SW 1271 (cell line): ENCODE measurements at places on chromosomes 4 and X.
A peak's percentile ranks its signal among the peaks of the same experiment; 100 is the strongest.

DNA sequence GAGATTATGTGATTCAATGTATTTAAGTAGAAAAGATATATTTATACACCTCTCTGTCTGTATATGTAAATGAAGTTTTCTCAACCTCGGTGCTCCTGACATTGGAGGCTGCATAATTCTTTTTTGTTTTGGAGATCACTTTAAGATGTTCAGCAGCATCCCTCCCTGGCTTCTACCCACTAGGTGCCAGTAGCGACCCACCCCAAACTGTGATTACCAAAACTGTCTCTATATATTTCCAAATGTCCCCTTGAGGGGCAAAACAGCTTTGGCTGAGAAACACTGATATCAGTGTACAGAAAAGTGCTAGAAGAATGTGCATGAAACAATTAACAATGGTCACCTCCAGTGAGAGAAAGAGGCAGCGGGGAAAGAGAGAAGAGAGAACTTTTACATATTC is 51.2 kb downstream of the DCX start:
- DNase-seq = no peak

DNA sequence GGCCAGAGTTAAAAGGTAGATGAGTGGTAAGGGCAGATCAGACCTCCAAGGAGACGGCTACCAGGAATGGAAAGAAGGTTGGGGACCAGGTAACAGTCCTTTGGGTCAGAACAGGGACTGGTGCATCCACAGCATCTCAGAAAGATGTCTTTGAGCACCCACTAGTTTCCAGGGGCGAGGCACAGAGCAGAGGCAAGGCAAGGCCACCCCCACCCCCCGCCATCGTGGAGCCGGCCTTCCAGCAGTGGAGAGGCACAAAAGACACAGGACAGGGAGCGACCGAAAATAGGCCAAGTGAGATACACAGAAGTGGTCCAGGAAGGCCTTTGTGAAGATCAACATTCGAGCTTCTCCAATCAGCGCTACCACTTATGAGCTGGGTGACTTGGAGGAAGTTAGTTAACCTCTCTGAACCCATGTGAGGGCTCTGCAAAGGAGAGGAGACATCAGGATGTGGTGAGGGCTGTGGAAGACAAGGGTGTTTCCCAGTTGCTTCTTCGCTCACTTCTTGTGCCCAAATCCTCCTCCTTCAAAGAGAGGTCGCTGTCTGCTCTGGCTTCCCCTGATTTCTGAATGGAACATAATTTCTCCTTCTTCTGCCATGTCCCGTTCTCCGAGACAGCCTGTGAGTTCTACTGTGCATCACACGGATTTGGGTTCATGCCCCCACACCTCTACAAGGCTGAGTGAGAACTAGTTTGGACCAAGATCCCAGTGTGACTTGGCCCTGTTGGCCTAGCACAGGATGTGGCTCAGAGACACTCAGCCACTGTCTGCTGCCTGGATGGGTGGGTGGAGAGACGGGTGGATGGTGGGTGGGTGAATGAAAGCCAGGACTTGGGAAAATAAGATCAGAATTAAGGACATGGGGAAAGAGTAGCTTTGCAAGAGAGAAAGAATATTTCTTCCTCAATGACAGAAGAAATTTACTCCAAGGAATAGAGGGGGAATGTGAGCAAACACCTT is 16.7 kb upstream of the MSX1 start:
- no peak for DNase-seq

DNA sequence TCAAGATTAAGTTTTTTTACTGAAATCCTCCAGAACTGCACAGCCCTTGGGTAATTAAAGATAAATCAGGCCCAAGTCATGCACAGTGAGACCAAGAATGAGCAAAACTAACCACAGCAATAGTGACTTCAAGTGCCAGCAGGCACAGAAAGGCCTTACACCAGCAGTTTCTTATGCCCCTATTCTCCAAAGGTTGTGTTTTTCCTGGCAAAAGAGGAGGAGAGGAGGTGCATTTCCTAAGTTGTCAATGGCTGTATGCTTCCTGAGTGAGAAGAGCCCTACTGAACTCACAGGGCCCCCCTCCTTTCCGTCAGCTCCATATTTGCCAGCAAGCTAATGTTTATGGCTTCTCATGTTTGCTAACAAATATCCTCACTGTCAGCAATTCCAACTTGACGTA is 418.7 kb upstream of the INTU start:
- no peak for DNase-seq

- DNase-seq = no peak
Measured at GRCh38 chrX:71236836-71237235, 13.8 kb downstream of the GJB1 start.

DNA sequence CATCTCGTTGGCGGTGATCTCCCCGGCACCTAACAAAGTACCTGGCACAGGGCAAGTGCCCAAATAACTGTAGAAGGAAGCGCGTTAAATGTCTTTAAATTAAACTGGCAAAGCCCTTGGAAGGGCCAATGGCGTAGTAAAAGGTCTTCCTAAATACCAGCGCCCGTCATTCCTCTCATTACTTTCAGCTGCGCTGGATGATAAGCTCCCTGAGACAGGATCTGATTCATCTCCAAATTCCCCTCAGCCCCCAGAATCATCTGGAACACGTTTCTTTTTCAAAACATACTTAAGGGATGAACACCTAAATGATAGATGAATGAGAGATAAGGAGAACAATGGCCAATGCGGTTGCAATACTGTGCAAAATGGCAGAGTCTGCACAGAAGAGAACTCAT is 95.1 kb downstream of the AFAP1 start:
- peak; percentile 74 for DNase-seq

DNA sequence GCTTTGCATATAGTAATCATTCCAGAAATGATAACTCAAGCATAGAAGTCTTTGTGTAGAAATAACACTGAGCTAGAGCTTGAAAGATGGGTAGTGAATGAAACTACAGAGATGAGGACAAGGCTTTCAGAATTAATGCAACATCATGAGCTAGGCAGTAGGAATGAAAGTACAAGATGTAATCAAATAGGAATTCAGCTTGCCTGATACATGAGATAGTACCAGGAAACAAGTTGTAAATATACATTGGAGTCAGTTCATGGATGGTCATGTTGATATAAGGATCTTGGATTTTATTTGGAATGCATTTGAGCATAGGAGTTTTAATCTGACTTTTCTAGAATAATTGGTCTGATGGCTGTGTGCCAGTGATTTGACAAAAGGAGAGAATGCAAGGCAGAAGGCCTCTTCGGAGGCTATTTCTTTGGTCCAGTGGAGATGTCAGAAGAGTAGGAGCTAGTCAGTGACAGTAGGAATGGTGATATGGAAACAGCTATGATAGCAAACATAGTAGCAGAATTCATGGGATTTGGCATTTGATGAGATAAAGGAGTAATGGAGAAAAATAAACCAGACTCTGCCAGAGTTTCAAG is 206.4 kb upstream of the PACRGL start:
- no peak for DNase-seq

- no peak for DNase-seq
Measured at GRCh38 chr4:151809716-151810115, 48.9 kb upstream of the GATB start.

DNA sequence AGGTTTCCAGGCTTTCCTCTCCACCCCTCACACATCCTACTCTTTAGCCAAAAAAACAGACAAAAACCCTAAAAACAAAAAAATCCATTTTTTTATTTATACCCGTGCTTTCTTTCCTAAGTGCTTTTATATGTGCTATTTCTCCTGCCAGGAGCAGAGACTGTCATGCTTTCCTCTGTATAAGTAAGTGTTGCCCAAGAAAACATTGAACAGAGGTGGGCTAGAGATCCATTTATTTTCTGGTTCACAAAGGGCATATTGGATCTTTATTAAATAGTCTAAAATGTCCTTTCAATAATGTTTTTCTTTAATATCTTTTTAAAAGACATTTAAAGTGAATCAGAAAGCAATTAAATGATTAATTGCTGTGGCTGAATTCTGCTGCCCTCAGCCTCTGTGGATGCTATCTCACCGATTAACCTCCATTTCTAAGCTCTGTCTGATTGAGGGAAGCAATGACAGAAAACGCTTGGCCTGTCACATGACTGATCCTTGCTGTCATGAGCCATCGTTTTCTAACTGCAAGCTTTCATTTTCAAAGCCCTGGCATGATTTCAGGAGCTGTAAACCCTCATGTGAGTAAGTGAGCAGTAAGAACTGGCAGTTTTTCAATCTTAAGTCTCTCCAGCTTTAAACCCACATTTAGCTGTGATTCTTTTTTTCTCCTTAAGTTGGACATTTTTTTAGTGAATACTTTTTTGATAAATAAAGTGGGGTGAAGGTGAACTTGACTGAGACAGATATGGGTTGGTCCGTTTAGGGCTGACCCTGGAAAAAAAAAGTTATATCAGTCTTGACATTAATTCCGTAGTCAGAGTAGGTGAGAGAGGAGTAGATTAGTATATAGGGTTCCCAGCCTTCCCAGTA is 180.7 kb upstream of the PGRMC2 start:
- DNase-seq = no peak

DNA sequence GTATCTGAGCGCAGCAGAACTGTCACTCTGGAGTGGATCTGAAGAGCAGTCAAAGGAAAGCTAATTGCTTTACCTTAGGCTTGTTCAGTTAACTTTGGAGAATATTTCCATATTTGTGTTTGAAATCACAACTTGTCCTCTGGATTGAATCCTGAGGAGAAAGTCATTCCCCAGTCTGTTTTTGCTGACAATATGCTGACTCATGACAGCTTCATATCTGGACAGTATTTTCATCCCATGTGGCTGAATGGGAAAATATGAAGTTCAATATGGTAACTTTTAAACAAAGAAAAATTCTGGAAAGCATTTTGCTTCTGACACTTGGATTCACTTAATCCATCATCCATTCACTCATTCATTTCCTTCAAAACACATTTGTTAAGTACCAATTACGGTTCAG is 46.3 kb upstream of the MAGEC3 start:
- no peak for DNase-seq

DNA sequence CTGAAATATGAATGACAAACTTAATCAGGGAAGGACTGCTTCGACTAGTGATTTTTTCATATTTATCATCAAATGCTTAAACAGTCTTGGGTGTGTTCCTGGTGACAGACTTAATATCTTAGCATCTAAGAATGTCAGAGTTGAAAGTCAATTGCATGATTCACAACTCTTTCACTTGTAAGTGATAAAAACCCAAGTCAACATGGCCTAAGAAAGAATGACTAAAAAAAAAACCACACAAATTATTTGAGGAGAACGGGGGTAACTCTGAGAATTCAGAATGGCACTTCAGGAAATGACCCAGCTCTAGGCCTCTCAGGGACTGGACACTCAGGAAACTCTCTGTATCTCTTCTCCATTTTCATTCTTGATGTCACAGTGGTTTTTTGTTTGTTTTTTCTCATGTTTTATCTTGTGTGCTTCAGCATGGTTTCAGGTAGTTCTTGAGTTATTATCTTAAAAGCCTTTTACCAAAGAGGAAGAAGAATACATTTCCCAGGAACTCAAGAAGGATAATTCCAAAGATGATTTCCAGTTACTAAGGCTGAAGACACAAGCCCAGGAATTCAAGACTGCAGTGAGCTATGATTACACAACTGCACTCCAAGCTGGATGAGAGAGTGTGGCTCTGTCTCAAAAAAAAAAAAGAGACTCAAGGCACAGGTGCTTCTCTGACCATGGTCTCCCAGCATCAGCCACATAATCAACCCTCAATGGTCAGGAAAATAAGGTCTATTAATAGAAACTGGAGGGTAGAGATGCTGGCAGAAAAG is 1697.8 kb upstream of the IGFBP7 start:
- no peak for DNase-seq

- peak; percentile 10 for DNase-seq
Measured at GRCh38 chrX:103918050-103918449, 44.4 kb upstream of the TMSB15B start.

- DNase-seq = no peak
Measured at GRCh38 chrX:134588806-134589205, 69.5 kb downstream of the PLAC1 start.

- DNase-seq = no peak
Measured at GRCh38 chr4:14309431-14309830, 681.9 kb upstream of the BOD1L1 start.

DNA sequence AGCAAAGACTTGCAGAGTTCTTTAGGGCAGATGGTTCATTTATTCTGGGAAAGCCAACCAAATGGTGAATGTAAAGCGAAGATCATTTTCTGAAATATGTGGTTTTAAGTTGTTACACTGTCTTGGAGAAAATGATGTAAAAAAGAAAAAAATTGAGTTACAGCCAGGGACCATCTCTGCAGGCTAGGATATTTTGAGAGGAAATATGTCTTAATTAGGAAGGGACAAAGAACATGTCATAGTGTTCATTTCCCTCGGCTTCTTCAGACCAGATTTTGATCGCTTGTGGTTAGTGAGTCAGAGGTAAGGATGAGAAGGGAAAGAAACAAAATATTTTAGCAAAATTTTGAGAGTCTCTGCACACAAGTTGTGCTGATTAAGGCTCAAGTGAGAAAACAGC is 59.0 kb upstream of the C1QTNF7 start:
- DNase-seq = no peak
